ENCODE measurements at places on chromosomes 6 and 20.

- no peak for DNase-seq
Observed at GRCh38 chr6:5937169-5937909, 69.4 kb downstream of the NRN1 start.

DNA sequence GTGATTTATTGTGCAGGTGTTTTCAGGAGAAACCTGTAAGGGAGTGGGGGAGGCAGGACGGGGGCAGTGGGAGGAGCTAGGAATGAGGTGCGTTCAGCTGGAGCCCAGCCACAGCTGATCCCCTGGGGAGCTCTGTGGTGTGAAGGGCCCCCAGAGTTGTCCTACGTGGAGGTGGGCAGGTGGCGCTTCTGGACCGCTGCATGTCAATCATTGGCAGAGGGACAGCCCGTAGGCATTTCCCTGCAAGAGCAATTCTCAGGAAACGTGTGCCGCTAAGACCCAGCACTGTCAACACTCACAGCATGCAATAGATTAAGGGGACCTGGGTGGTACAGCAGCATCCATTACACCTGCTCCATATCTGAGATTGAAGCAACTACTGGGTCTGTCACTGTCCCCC lies 88.0 kb downstream of the PRND start:
- no peak for DNase-seq

DNA sequence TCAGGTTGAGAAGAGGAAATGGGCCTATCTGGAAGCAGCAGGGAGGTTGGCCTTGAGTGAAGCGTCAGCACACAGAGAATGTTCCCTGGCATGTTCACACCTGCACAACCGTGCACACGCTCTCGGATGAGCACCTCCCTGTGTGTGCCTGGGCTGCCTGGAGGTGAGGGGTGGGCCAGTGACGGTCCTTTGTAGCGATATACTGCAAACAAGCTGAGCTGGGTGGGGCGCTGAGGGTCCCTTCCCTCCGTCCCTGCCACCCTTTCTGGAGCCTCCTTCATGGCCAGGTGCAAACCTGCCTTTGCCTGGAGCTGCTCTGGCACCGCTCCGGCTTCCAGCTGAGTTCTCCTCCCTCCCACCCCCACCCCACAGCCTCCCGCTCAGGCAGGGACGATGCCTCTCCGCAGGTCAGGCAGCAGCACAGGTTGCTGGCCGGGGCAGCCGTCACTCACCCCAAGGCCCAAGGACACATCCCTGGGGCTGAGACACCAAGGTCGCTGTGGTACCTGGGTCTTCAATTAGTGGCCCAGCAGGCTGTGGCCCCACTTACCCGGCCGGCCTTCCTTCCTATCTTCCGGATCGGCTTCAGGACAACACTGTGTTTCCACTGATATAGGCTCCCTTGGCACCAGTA lies 111.6 kb downstream of the ERMARD start:
- DNase-seq, result no peak

GRCh38 chr6:111468329-111469012 lies 14.5 kb downstream of the REV3L start:
- DNase-seq, result no peak

GRCh38 chr6:1987640-1988039 lies 257.8 kb downstream of the GMDS start:
- DNase-seq, result no peak

- no peak for DNase-seq
Observed at GRCh38 chr6:53335224-53335994, 13.3 kb downstream of the ELOVL5 start.

- DNase-seq, result no peak
Observed at GRCh38 chr6:70176842-70177550, 125.9 kb downstream of the COL9A1 start.

DNA sequence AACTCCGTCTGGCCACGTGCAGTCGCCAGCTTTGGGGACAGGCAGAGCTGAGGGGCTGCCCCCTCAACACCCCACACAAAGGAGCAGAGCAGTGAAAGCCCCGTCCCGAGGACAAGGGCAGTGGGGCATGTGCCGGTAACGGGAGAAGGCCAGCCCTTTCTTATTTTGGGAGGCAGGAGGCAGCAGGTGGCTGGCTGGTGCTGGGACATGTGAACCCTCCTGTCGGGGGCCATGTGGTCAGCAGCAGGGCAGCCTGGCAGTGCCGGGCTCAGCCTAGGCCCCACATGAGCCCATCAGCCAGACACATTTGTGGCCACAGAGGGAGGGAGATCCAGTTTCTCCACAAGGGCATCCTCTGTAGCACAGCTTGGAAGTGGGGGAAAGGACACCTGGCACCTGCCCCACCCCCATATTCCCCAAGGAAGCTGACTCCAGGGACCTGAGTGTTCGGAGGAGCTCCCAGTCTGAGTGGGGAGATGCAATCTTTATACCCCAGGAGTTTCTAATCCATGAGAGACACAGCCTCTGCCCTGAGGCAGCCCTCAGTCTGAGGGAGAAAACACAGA lies 137.6 kb downstream of the MRPL14 start:
- DNase-seq, result no peak

DNA sequence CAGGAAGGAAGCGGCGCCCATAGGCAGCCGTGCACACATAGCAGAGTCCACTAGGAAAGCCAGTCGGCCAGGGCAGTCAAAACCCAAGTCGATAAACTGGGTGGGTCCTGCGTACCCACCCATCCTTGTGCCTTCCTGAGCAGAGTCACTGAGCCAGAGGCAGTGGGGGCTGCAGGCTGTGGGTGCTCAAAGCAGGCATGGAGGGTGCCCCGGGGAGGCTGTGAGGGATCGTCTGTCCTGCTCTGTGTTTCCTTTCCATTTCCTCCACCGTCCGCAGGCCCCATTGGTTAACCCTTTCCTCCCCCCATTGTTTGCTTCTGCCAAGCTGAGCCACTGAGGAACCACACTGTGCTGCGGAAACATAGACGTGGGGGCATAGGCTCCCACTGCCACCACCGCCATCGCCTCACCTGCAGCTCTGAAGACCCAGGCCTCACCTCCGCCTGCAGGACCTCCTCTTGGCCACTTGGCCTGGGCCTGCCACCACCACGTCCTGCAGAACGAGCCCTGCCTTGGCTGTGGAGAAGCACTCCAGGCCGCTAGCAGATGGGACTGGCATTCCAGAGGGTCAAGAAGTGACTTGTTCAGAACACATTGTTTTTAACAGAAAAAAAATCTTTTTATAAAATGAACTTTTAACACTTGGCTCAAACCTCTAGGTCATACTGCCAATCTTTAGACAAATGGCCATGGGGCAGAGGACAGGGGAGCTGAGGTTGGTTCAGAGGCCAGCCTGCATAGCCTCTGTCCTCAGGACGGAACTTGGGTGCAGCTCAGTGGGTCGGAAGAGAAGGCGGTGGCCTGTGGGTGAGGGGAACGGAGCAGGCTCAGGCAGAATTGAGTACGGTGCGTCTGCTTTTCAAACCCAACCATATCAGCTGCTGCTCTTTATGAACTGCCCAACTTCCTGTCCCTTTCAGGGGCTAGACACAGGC lies 52.6 kb downstream of the TCP11 start:
- DNase-seq, result no peak

- no peak for DNase-seq
Observed at GRCh38 chr6:3031857-3032640, 32.4 kb downstream of the NQO2 start.

- peak; percentile 45 for DNase-seq
Observed at GRCh38 chr6:87742106-87742505, 40.1 kb upstream of the AKIRIN2 start.

GRCh38 chr6:157144859-157145568 lies 178.3 kb downstream of the TMEM242 start:
- no peak for DNase-seq

DNA sequence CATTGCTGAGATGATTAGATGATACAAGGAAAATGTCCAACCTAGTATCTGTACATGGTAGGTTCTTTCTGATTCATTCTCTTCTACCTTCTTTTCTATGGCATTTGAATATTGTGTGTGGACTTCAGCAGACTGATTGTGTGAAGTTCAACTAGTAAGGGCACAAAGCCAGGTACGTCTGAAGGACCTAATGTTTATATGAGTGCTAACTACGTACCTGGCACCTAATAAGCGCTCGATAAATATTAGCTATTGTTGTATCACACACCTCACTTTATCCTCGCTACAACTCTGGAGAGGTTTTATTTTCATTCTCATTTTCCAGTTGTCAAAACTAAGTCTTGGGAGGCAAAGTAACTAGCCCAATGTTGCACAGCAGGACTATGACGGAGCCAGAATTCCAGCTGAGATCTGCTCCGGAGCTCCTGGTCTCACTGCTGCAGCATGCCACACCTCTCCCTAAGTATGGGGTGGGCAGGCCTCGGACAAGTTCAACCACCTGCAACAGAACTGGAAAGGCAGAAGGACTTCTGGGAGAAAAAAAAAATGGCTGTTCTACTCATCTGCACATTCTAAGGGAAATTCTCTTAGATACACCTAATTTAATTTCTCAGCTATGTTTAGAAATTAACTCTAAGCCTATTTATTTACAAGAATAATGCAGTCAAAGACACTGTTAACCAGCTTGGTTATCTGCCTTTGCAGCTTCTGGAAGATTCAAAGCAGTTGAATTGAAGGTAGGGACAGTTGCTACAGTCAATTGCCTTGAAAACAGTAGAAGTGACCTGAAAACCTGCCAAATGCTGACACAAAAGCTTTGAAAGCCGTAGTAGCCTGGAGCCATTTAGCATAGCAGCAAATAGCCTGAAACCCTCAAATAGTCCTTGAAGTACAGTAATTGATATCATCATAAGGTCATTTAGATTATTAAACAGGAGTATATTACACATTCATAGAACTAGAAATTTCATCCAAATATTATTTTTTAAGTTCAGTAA lies 165.0 kb downstream of the PDE7B start:
- no peak for DNase-seq

DNA sequence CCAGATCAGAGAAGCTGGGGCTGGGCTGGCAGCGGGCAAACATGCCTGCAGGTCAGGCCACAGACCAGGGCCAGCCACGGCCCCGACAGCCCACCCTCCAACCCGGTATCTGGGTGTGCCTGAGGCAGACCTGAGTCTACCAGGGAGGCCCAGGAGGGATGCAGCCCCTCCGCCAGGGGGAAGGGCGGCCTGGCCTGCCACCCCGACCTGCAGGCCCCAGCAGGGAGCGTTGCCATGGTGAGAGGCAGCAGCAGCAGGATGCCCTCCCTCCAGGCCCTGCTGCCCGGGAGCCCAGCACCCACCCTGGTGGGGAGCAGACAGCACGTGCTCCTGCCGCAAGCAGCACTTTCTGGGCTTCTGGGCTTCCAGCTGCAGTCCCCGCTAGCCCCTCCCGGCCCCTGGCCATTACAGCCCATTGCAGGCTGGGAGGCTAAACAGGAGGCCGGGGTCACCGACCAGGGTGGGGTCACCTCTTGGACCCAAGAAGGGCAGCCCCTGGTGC lies 3.8 kb upstream of the EEF1A2 start:
- DNase-seq, result no peak

DNA sequence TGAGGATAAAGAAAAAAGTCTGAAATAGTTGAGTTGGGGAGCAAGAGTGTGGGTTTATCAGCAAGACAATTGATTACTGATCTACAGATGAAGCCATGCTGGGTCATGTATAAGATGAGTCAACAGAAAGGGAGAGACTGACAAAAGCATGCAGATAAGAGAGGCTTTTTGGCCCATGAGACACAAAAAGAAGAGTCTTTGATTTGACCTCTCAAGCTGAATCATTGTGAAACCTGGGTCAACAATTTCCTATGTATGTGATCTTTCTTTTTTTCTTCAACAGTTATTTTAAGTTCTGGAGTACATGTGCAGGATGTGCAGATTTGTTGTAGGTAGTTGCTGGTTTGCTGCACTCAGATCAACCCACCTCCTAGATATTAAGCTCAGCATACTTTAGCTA lies 15.9 kb downstream of the RIMS1 start:
- no peak for DNase-seq

DNA sequence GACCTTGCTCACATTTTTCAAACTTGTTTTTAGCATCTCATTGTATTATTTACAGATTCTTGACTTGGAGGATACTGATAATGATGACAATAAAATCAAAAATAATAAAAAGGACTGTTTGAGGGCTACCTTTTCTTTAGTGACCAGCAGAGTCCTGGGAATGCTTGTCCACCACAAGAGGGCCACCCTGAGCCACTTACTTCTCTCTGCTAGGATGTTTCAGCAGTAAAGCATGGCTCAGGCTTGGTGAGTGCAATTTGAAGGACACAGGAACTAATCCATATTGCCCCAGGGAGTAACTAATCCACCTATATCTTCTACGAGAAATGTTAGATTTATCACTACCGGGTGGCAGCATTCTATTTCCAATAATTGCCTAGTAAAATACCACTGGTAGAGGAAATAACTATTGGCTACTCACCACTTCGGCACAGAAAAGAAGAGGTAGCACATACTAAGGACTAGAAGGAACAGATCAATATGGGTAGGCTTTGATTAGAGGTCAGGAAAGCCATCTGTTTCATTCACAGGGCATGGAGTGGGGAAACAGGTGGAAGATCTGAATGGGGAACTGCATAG lies 5.8 kb upstream of the KIAA0408 start:
- DNase-seq, result peak; percentile 73

GRCh38 chr6:130982135-130982534 lies 80.9 kb downstream of the EPB41L2 start:
- DNase-seq, result no peak

DNA sequence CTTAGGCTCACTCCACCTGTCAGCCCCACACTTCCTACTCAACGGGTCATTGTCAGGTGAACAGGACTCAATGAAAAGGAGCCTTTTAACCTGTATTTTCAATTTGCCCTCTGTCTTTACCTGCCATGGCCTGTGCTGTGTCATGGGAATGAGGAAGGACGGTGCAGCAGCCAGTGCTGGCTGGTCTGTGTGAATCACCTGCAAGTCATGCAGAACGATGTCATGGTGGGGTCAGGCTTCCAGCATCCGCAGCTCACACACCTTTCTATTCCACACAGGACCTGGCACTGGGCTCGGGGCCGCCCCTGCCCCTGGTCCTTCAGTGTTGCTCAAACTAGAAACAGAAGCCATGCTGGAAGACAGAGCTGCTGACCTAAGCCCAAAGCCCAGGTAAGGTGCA lies 188.7 kb upstream of the GMDS start:
- no peak for DNase-seq

DNA sequence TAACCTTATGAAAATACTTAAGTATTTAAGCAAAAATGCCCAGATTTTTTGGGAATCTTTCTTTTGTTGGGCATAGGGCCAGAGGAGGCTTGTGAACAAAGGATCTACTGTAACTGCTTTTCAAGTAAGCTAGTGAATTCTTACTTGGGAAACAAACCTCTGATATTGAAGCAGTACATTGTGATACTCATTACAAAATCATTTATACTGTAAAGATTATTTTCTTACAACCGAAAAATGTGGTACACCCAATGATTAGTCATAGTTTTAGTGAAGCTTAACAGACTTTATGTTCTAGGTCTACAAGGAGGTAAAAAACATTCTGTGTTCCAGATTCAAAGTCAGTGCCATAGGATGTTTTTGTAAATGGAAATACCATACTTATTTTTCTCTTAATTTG lies 272.9 kb upstream of the KCNQ5 start:
- DNase-seq, result peak; percentile 54

GRCh38 chr20:47319517-47320252 lies 36.8 kb downstream of the ZMYND8 start:
- peak; percentile 27 for DNase-seq

GRCh38 chr6:158654498-158654897 lies 4.6 kb downstream of the SYTL3 start:
- DNase-seq, result no peak
